Tibial nerve (tissue), 4 donors: ENCODE measurements at places on chromosomes 7 and 10. TPM values are rescaled to one million over a fixed set of nuclear protein-coding genes. Genes with fewer than 3 reads are reported as not detected.

- H3K4me3 ChIP-seq: no peak overlapping the region
- H3K36me3 ChIP-seq: no peaks in the 10 kb centered on the region
- H3K27me3 ChIP-seq: no peaks in the 10 kb centered on the region
- no peak overlapping the region for H3K27ac ChIP-seq
These were observed 28.5 kb downstream of the CHCHD3 start for GRCh38 chr7:133053321-133053891.

- no peaks in the 10 kb centered on the region for H3K36me3 ChIP-seq
- no peak for DNase-seq
- no peak overlapping the region for H3K4me3 ChIP-seq
- H3K4me1 ChIP-seq: peaks cover 59% of the 10 kb centered on the region
- no peak overlapping the region for H3K27ac ChIP-seq
These were observed 1.8 kb upstream of the HOXA11 start for GRCh38 chr7:27186668-27187474.

- no peaks in the 10 kb centered on the region for H3K27me3 ChIP-seq
- H3K4me3 ChIP-seq: no peak overlapping the region
- DNase-seq: no peak
- no peak overlapping the region for H3K27ac ChIP-seq
- no peaks in the 10 kb centered on the region for H3K4me1 ChIP-seq
These were observed 32.0 kb upstream of the MKI67 start for GRCh38 chr10:128158021-128158795.

GRCh38 chr7:143285806-143286521 lies 1.2 kb downstream of the TMEM139 start:
- H3K4me3 ChIP-seq: no peak overlapping the region
- no peaks in the 10 kb centered on the region for H3K27me3 ChIP-seq
- H3K36me3 ChIP-seq: no peaks in the 10 kb centered on the region
- peaks cover 34% of the 10 kb centered on the region for H3K4me1 ChIP-seq
- peak overlapping the region; percentile 90 for H3K27ac ChIP-seq

DNA sequence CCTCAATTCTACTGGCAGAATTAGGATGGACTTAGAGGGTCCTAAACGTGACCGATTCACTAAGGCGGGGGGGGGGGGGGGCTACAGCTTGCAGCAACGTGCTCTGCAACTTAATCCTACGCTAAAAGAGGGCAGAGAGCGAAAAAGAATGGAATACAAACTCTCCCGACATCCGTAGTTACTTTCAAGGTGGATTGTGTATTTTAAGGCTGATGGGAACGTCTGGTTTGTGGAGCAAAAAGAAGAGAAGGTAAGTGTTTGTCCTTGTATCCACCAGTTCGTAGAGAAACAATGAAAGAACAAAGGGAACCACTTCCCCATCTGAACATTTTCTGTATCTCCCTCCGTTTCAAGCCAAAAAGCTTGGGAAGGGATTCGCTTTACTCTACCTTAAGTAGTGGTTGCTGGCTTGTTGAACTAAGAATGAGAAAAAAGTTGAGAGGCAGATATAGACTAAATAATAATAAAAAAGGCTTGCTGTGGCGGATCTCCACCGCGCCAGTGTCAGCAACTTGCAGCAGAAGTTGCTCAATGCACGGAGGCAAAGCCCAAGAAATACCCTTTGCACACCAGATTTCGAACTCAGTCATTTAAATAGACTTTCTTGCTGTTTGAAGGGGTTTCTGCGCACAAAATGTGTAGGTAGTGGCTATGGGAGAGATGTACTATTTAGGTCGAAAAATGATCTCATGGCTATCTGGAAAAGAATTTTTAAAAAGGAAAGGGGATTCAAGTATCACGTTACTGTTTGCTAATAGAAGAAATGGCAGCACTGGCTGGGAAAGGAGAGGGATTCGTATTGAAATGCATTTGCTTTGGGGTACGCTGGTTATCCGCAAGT lies 736 bp downstream of the SKIDA1 start:
- no peaks in the 10 kb centered on the region for H3K4me1 ChIP-seq
- no peaks in the 10 kb centered on the region for H3K27me3 ChIP-seq
- peak; percentile 38 for DNase-seq

GRCh38 chr10:89633484-89633883 lies 11.6 kb downstream of the PANK1 start:
- H3K27ac ChIP-seq: no peak overlapping the region
- no peak for DNase-seq
- H3K36me3 ChIP-seq: no peaks in the 10 kb centered on the region
- no peaks in the 10 kb centered on the region for H3K27me3 ChIP-seq

DNA sequence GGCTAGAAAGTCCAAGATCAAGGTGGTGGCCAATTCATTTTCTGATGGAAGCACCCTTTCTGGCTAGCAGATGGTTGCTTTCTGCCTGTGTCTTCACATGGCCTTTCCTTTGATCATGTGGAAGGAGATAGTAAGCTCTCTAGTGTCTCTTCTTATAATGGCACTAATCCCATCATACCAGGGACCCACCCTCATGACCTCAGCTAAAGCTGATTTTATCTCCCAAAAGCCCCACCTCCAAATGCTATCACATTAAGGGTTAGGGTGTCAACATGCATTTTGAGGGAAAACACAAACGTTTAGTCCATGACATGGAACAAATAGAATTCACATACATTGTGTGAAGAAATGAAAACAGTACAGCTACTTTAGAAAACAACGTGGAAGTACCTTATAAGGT lies 100.0 kb downstream of the VPS50 start:
- H3K4me1 ChIP-seq: no peaks in the 10 kb centered on the region
- H3K36me3 ChIP-seq: no peaks in the 10 kb centered on the region
- no peak for DNase-seq
- no peaks in the 10 kb centered on the region for H3K27me3 ChIP-seq
- H3K4me3 ChIP-seq: no peak overlapping the region

- no peaks in the 10 kb centered on the region for H3K27me3 ChIP-seq
- H3K4me1 ChIP-seq: peaks cover 10% of the 10 kb centered on the region
- no peak overlapping the region for H3K27ac ChIP-seq
- no peaks in the 10 kb centered on the region for H3K36me3 ChIP-seq
These were observed 135.2 kb downstream of the ADAM12 start for GRCh38 chr10:126252884-126253610.

GRCh38 chr7:100271716-100272537 lies 35.6 kb upstream of the SPDYE3 start:
- H3K36me3 ChIP-seq: no peaks in the 10 kb centered on the region
- DNase-seq: peak; percentile 96
- H3K27me3 ChIP-seq: no peaks in the 10 kb centered on the region
- no peaks in the 10 kb centered on the region for H3K4me1 ChIP-seq
- peak overlapping the region; percentile 51 for H3K4me3 ChIP-seq

- H3K4me3 ChIP-seq: no peak overlapping the region
- no peak for DNase-seq
- H3K4me1 ChIP-seq: no peaks in the 10 kb centered on the region
- H3K27me3 ChIP-seq: no peaks in the 10 kb centered on the region
- no peak overlapping the region for H3K27ac ChIP-seq
- no peaks in the 10 kb centered on the region for H3K36me3 ChIP-seq
These were observed 584.0 kb upstream of the GHITM start for GRCh38 chr10:83555264-83555663.

- H3K27ac ChIP-seq: no peak overlapping the region
- H3K4me1 ChIP-seq: no peaks in the 10 kb centered on the region
- H3K36me3 ChIP-seq: no peaks in the 10 kb centered on the region
- no peaks in the 10 kb centered on the region for H3K27me3 ChIP-seq
- no peak overlapping the region for H3K4me3 ChIP-seq
These were observed 135.4 kb downstream of the EMX2 start for GRCh38 chr10:117677890-117678500.

- no peaks in the 10 kb centered on the region for H3K27me3 ChIP-seq
- H3K4me1 ChIP-seq: no peaks in the 10 kb centered on the region
- no peak overlapping the region for H3K4me3 ChIP-seq
- DNase-seq: no peak
- H3K36me3 ChIP-seq: no peaks in the 10 kb centered on the region
These were observed 116.1 kb downstream of the DGKB start for GRCh38 chr7:14786314-14786895.

DNA sequence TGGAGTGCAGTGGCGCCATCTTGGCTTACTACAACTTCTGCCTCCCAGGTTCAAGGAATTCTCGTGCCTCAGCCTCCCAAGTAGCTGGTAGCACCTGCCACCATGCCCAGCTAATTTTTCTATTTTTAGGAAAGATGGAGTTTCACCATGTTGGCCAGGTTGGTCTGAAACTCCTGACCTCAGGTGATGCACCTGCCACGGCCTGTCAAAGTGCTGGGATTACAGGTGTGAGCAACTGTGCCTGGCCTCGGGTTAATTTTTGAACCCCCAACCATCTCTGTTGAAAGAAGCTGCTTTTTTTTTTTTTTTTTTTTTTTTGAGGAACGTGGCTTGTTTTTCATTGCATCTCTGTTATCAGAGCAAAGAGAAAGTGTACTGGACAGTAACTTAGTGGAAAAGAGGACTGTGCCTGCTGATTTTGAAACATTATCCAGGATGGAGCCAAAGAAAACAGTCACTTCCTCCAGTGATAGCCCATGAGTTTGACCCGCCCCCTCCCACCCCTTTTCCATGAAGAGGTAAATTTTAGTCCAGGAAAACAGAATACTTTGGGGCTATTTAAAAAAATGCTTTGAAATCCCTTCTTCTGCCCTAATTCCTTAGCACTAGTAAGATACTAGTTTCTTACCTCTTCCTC lies 38.3 kb downstream of the WBP1L start:
- DNase-seq: no peak
- no peaks in the 10 kb centered on the region for H3K27me3 ChIP-seq
- H3K4me3 ChIP-seq: no peak overlapping the region
- H3K27ac ChIP-seq: peak overlapping the region; percentile 69
- H3K4me1 ChIP-seq: peaks cover 99% of the 10 kb centered on the region
- no peaks in the 10 kb centered on the region for H3K36me3 ChIP-seq

- H3K4me1 ChIP-seq: no peaks in the 10 kb centered on the region
- no peaks in the 10 kb centered on the region for H3K27me3 ChIP-seq
- DNase-seq: no peak
- H3K27ac ChIP-seq: no peak overlapping the region
These were observed 739.9 kb downstream of the XPNPEP1 start for GRCh38 chr10:109183366-109183765.

- no peak overlapping the region for H3K27ac ChIP-seq
- no peak for DNase-seq
These were observed 40.7 kb downstream of the ZCCHC24 start for GRCh38 chr10:79404690-79405131.

DNA sequence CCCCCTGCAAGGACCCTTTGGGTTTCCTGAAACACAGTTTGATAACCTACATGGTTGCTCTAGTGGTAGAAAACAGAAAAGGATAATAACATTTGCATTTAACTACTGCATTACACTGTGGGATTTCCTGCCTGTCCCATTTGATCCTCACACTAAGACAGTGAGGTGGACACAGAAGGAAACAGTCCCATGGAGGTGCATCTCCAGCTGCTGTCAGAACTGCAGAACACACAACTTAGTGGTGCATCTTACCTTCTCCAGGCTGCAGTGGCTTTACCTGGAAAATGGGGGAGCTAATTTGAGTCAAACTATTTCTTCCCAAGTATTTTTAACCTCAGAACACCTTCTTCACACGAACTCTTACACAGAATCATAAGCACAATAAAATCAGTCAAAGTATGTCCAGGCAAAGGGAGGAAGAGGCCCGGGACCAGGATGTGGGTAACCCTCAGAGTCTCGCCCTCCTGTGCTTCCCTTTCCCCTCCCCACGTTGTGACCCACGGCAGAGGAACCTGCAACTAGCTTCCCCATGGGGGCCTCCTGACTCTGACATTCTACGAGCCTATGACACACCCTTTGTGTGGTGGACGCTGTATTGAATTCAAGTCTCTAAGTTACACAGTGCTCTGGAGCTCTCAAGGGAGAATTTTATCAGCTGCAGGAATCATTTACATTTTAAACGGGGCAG lies 33.7 kb downstream of the SCRN1 start:
- no peaks in the 10 kb centered on the region for H3K27me3 ChIP-seq
- no peak for DNase-seq
- H3K4me3 ChIP-seq: no peak overlapping the region
- peaks cover 40% of the 10 kb centered on the region for H3K4me1 ChIP-seq

GRCh38 chr7:155227788-155228458 lies 69.8 kb upstream of the INSIG1 start:
- H3K36me3 ChIP-seq: no peaks in the 10 kb centered on the region
- DNase-seq: no peak
- H3K4me3 ChIP-seq: no peak overlapping the region

DNA sequence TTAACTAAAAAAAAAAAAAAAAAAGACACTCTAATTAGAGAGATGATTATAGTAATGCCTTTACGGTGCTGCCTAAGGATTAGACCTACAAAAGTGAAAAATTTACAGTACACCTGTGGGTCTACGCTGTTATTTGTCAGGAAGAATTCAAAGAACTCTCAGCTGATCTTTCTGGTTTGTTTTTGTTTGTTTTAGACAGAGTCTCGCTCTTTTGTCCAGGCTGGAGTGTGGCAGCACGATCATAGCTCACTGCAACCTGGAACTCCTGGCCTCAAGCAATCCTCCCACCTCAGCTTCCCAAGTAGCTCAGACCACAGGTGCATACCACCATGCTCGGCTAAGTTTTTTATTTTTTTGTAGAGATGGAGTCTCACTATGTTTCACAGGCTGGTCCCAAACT lies 28.3 kb upstream of the FOXK1 start:
- H3K4me1 ChIP-seq: peaks cover 7% of the 10 kb centered on the region
- H3K4me3 ChIP-seq: no peak overlapping the region
- no peaks in the 10 kb centered on the region for H3K27me3 ChIP-seq

DNA sequence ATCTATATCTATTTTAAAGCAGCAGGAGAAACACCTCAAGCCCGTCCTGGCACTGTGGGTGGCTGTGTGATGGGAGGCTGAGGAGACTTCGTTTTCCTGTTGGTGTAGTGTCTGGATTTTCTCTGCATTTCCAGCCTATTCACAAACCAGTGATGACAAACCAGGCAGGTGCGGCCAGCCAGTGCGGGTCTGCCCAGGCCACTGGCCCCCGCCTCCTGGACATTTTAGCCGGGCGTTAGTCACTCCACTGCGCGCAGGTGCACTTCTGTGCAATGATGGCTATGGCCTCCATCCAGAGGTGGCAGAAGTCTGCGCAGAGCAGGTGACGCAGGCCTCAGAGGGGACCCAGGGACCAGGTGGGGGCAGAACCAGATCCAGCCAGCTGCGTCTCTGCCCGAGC lies 64.9 kb upstream of the PITRM1 start:
- DNase-seq: no peak
- H3K4me3 ChIP-seq: no peak overlapping the region
- H3K27ac ChIP-seq: no peak overlapping the region
- H3K36me3 ChIP-seq: no peaks in the 10 kb centered on the region

GRCh38 chr10:113965077-113965476 lies 78.6 kb upstream of the ADRB1 start:
- no peaks in the 10 kb centered on the region for H3K27me3 ChIP-seq
- DNase-seq: no peak
- H3K27ac ChIP-seq: no peak overlapping the region

The BLNK gene
- total RNA-seq: 0.59 TPM

The TMEM229A gene
- total RNA-seq: 0.63 TPM

The SORCS3 gene
- total RNA-seq: 1.8 TPM

The PRSS2 gene
- total RNA-seq: 78.0 TPM

The GRB10 gene
- 34.1 TPM for total RNA-seq

The GRID2IP gene
- not detected for total RNA-seq

The NPY4R gene
- 0.63 TPM for total RNA-seq

The DNAJB12 gene
- total RNA-seq: 105 TPM

The POP7 gene
- total RNA-seq: 36.6 TPM

The LIPA gene
- 37.5 TPM for total RNA-seq

The CLDN4 gene
- total RNA-seq: not detected

The NAT16 gene
- total RNA-seq: not detected

The NANOS1 gene
- total RNA-seq: 4.8 TPM

The AOC1 gene
- total RNA-seq: not detected
